ENCODE measurements at places on chromosomes 1 and 21.

DNA sequence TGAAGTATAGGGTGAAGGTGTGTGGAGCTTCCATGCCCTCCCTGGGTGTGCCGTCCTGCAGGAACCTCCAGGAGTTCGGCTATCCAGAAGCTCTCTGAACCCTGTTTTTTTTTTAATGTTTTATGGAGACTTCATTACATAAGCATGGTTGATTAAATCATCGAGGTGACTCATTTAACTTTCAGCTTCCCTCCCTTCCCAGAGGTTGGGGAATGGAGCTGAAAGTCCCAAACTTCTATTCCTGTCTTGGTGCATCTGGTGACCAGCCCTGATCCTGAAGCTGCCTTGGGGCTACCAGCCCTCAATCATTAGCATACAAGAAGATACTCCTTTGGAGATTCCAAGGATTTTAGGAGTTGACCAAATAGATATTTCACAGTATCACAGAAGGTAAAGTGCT is 9.5 kb downstream of the RRP15 start:
- no peak for DNase-seq

DNA sequence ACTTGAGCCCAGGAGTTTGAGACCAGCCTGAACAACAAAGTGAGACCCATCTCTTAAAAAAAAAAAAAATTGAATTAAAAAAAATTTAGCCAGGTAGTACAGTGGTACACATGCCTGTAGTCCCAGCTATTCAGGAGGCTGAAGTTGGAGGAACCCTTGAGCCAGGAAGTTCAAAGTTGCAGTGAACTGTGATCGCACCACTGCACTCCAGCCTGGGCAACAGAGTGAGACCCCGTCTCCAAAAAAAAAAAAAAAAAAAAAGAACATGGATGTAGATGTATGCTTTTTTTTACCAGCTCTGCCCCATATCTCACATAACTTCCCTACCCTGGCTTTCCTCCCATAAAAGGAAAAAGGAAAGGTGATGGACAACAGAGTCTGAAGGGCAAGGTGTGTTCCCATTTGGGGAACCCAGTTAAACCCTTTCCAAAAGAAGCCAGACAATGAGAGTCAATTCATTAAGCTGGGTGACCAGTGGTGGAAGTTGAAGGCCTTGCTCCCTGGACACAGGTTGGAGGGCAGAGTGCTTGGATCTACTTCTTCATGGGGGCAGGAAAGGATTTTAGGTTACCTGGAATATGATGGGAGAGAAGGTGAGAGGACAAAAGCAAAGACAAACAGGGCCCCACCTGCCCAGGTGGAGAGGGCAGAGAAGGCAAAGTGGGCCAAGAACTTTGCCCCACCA is 2.9 kb downstream of the KRTCAP2 start:
- no peak for DNase-seq

GRCh38 chr1:11054666-11055065 is 5.2 kb downstream of the SRM start:
- no peak for DNase-seq

GRCh38 chr1:221981461-221981860 is 239.6 kb upstream of the DUSP10 start:
- DNase-seq: no peak

DNA sequence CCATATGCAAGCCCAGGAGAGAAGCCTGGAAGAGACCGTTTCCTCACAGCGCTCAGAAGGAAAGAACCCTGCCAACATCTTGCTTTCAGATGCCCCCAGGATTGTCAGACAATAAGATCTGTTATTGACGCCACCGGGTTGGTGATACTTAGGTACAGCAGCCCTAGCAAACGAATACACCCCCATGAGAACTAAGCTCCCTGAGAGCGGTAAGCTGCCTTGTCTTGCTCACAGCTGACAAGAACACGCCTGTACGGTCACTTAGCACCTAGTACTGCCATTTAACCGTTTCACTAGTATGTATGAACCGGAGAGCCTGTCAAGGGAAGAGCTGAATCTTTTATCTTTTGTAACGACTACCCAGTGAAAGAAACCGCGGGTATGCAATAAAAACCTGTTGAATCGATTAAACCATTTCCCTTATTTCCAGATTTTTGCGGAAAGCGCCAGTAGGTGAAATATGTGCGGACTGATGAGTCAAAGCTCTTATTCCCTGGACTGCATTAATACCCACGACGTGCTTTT is 619 bp upstream of the ZBTB8B start:
- DNase-seq: no peak

DNA sequence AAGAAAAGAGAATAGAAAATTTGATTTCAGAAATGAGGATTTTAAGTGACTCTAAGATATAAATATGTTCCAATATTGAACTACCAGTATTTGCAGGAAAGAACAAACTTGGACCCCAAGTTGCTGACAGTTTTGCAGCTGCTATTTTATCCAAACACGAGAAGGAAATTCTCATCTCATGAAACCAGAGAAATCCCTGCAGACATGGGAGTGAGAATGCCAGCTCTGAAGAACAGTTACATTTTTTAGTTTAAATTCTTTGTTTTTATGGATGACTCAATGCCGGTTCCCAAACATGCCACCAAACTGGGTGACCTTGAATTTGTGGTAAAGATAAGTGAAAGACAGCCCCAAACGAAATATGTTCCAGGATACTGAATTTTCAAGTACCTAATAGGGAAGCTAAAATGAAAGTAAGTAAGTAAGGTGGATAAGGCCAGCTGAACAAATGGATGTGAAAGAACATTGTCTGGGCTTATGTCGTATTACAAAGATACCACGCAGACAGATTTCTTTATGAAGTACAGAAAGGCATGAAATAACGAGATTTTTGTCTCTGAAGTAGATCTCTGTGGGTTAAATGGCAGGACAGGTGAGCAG is 19.9 kb downstream of the TLR5 start:
- DNase-seq: no peak

DNA sequence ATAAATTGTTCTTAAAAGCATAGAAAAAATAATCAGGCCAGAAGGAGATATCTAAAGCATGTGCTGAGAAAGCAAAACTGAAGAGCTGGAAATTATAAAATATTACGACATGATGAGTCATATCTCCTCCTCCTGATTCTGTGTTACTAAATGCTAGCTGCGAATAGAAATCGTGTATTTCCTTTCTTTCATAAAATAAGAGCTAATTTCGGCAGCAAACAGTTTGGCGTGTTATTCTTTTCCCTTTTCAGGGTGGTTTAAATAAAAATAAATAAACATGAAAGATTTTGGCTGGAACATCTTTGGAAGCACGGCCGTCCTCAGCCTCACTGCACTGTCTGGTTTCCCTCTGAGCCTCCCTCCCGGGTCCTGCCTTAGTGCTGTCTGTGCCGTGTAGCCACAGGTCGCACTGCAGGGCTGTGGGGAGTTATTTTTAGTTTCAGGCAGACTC is 56.0 kb downstream of the ADARB1 start:
- no peak for DNase-seq

DNA sequence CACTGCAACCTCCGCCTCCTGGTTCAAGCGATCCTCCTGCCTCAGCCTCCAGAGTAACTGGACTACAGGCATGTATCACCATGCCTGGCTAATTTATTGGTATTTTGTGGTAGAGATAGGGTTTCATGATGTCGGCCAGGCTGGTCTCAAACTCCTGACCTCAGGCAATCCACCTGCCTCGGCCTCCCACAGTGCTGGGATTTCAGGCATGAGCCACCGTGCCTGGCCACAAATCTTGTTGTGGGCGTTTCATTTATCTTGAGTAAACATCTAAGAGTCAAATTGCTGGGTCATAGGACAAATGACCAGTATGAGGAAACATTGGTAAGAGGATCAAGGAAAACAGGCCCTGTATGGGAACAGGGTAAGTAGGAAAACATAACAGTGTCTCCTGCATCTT is 17.9 kb downstream of the TMEM200B start:
- no peak for DNase-seq

DNA sequence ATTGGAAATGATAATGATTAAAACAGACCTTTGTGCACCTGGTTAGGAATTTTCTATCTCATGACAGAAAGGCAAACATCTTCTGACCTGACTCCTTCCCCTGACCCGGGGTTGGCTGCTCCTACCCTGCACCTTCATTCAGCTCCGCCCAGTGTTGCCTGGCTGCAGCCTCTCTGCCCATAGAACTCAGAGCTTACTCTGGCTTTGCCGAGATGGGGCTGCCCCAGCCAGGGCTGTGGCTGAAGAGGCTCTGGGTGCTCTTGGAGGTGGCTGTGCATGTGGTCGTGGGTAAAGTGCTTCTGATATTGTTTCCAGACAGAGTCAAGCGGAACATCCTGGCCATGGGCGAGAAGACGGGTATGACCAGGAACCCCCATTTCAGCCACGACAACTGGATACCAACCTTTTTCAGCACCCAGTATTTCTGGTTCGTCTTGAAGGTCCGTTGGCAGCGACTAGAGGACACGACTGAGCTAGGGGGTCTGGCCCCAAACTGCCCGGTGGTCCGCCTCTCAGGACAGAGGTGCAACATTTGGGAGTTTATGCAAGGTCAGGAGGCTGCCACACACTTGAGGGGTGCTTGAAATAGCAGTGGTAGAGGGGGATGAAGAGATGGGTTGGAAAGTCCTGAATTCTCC is at the start of gene DIO1:
Gene DIO1, plus strand, starts transcription at position 189 of the 638 bp plus-strand sequence. Its CDS starts 24 bp downstream, at position 213.
- DNase-seq: no peak

DNA sequence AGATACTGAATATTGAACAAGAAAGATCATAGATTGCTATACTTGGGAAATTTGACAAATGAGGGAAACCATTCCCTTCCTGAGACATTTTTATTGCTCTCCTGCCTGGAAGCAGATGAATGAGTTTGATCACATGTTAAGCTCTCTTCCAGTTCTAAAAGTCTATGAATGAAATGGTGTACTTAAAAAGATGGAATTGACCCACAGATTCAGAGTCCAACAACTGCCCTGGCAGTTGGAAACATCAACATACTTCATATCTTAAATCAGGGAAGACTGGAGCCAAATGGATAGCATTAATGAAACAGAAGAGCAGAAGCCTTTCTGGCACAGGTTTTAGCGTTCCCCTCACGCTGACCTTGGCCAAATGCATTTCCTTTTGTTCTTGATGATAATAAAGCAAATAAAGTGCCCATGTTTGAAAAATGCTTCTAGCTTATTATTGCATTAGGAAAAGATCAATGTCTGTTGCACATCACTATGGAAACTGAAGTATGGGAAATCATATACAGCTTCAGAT is 142.6 kb downstream of the ESRRG start:
- DNase-seq: no peak

- no peak for DNase-seq
Measured at GRCh38 chr1:119506941-119507340, at the start of gene HSD3B1. TSS of gene HSD3B1 (plus strand) at chr1:119507210. CDS start at chr1:119507477, 267 bp downstream.

DNA sequence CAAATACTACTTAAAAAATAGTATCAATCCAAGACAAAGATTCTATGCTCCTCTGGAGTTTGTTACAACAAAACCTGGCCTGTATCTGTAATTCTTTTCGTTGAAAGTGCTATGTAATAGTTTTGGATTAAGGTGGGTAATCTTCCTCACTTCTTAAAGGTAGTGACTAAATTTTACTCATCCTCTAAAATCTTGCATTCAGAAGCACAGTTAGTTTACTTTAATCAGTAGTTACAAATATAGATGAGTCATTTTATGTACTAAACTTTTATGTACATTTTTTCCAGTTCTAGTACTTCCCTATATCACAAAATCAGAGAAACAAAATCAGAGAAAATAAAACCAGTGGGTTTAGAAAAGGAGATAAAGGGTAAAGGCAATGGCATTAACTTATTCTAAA is 51.3 kb downstream of the ZNHIT6 start:
- no peak for DNase-seq

DNA sequence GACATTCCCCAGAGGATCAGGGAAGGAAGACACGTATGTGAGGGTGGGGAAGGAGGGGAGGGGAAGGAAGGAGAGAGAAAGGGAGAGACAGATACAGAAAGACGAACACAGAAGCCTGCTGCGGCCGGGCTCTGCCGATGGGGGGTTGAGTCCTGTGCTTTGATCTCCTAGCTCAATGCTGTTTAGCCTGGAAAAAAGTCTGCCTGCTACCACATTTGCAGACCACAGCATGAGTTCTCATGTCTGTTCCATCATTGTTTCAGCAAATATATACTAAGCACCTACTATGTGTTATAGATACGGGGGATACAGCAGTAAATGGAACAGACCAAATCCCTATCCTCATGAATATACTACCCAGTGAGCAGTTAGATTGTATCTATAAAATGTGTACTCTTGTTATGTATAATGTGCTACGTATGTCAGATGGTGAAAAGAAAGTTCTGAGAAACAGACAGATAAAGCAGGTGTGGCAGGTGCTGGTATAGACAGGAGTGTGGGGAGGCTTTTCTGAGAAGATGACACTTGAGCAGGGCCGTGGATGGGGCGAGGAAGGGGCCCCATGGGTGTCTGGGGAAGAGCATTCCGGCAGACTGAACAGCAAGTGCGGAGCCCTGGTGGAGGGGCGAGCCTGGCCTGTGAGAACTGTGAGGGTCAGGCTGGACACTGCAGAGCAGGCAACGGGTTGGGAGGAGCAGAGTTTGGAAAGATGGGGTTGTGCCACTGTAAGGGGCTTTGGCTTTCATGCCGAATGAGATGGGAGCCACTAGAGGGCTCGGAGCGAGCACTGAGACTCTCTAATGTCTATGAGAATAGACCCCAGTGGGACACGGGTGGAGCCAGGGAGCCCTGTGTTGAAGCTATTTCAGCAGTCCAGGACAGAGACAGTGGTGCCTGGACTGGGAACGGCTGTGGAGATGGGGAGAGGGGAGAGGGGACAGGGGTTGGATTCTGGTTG is 34.1 kb downstream of the KIAA1614 start:
- no peak for DNase-seq

DNA sequence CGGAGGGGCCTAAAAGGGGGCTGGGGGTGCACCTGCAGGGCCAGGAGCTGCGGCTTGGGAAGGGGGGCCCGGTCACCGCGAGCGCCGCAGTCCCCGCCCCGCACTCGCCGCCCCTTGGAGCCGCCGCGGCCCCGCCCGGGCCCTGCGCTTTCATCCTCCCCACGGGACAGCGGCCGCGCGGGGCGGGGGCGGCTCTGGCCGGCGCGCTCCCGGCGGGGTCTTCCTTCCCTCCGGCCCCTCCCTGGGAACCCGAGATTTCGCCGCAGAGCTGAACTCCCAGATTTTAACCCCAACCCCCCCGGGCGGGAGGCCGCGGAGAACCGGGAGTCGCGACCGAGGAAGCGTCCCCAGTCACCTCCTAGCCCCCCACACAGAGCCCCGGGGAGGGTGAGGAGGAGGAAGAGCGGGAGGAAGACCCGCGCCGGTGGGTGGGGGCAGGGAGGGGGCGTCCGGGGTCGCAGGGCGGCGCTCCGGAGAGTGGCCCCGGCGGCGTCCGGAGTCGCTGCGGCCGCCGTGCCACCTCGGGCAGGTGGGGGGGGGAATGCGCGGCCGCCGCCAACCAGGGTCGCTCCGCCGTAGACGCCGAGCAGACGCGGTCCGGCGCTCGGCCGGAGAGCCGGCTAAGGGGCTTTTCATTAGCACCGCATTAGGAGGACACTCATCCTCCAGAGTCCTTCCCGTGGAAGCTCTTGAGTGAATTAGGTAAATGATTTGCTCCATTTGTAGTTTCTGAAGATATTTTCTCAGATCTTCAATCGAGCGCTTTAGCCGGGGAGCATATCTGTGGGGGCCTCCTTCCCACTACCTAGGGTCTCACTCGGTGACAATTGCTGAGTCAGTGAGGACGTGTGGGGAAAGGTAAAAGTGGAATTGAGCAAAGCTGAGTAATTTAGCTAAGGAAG is 31.6 kb upstream of the NFIA start:
- no peak for DNase-seq

- no peak for DNase-seq
Measured at GRCh38 chr1:51305371-51305823, 25.0 kb downstream of the TTC39A start.

- DNase-seq: no peak
Measured at GRCh38 chr1:112711670-112712069, 3.5 kb downstream of the PPM1J start.
